ENCODE measurements at places on chromosomes 16 and 17.
A peak's percentile ranks its signal among the peaks of the same experiment; 100 is the strongest.

- no peak for DNase-seq
Observed at GRCh38 chr17:58756246-58757161, 850 bp downstream of the PPM1E start.

DNA sequence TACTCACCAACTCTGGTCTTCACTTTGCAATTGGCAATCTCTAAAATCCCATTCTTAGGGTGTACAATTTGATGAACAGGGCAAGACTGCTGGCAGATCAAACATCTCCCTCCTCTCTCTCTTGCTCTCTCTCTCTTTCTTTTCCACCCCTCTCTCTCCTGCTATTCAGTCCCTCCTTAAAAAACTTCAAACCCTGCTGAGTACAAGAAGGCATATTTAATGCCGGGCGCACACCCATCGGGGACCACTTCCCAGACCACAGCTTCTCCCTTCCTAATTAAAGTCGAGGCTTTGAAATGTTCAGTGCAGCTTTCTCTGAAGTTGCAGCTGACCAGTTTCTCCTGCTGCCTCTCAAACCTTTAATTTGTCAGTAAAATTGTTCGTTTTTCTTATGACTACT lies 185.4 kb upstream of the CDH11 start:
- no peak for DNase-seq

DNA sequence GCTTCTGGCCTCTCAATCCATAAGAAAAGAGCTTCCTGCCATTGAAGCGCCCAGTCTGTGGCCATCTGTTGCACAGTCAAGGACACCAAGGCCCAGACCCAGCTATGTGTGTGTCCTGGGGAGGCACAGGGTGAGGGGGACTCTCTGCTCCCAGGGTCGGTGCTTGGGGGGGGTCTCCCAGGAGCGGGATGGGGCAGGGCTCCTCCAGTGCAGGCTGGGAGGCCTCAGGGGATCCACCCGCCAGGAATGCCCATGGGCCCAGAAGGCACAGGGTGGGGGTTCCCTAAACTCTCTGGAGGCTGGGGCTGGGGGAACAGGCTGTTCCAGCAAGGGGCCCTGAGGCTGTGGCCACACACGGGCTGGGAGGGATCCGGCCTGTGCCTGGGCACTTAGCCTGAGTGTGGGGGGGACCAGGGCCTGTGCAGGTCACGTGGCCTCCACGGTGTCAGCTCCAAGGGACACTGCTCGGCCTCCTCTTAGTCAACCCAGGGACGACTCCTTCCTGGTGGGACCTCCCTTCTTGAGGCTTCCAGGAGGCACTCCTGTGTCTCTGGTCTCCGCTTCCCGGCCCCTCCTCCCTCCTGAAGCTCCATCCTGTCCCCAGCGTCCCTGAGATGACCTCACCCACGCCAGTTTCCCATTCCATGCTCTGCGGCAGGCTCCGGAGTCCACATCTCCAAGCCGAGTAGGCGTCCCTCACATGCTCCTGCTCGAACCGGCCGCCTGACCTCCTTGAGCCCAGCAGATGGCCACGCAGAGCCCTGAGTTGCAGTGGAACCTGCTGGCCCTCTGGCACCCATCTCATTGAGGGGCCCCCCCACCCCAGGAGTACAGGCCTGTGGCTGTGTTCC lies 23.1 kb upstream of the BAHCC1 start:
- DNase-seq, result no peak

GRCh38 chr17:7132511-7133094 lies 18.0 kb upstream of the ASGR2 start:
- DNase-seq, result peak; percentile 85

GRCh38 chr16:79012671-79013434 lies 587.7 kb downstream of the MAF start:
- no peak for DNase-seq

DNA sequence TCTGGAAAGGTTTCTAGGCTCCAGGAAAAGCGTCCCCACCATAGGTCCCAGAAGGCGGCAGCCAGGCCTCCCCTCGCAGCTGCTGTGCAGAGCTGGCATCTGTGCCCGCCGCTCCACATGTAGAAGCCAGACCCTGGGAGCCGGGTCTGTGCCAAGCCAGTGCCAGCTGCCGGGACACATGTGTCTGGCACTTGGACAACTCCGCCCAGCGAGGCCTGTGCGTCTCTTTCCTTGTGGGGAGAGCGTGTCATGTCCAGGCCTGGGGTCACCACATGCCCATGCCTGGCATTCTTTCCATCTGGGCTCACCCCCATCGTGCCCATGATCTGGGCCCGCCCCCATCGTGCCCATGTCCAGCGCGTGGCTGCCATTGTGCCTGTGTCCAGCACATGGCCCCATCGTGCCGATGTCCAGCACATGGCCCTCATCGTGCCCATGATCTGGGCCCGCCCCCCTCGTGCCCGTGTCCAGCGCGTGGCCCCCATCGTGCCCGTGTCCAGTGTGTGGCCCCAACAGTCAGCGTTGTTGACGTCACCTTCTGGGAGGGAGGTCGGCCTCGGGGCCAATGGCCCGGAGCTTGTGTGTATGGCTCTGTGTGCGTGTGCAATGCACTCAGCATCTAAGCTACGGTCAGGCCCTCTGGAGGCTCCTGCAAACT lies 13.3 kb upstream of the ACSF3 start:
- no peak for DNase-seq

DNA sequence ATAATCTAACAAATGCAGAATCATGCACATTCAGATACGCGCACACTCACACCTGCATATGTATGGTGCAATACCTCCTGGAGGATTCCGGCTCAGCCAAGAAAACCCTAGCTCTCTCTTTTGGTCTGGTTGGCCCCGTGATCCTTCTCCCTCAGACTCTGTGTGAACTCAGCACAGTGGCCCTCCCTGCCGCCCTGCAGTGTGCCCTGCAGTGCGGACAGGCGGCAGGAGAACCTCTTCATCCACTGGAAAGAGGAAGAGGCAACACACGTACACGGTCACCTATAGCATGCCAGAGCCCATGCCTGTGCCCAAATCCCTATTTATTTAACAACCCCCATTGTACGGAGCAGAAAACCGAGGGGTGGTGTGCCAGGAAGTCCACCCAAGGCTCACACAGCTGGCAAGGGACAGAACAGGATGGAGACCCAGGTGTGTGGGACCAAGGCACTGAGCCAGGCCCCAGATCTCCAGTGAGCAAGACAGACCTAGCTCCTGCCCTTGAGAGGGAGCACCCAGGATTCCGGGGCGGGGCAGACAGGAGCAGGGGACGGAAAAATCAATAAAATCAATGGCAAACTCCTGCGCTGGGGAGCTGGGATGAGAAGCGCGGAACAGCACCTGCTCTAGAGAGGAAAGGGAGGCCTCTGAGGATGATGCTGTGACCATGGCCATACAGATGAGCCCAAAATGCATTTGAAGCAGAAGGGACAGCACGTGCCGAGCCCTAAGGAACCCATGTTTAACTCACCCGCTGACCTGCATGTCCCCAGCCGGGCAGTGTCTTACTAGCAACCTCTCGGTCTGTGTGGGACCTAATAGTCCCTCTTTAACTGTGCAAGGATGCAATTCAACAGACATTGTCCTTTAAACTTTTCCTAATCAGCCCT lies 54.7 kb upstream of the CIBAR2 start:
- DNase-seq, result no peak

GRCh38 chr17:38750312-38751121 lies 2.0 kb upstream of the PSMB3 start:
- DNase-seq, result no peak

DNA sequence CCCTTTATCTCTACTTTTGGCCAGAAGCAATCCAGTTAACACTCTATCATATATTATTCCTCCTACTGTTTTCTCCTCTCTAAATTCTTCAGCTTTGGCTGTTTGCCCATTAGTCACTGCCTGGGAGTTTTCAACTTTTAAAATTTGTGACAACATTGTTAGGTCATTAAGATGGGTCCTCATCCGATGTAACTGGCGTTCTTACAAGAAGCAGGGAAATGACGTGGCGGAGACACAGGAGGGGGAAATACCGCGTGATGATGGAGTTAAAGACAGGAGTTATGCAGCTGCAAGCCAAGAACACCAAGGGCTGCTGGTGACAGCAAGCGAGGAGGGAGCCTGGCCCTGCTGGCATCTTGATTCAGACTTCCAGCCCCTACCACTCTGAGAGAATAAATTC lies 34.8 kb upstream of the CPHXL start:
- no peak for DNase-seq

DNA sequence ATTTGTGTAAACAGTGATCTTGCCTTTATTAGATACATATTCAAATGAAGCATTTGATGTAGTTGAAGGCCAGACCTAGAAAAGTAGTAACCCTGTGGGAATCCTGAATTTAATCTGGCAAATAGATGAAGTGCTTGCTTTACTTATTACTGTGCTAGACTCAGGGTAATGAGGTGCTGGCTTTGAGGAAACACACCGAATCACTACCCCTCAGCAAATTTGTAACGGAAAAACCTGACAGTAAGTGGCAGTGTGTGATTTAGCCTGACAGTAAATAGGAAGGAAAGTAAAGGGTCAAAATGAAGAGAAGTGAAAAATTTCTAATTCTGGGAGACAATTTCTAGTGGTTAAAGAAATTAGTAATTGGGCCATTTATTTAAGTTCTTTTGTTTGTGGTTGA lies 90.2 kb downstream of the MAP2K4 start:
- DNase-seq, result no peak

- no peak for DNase-seq
Observed at GRCh38 chr17:63434951-63435571, 11.0 kb downstream of the CYB561 start.

GRCh38 chr17:36942631-36943125 lies 5.4 kb downstream of the LHX1 start:
- no peak for DNase-seq

DNA sequence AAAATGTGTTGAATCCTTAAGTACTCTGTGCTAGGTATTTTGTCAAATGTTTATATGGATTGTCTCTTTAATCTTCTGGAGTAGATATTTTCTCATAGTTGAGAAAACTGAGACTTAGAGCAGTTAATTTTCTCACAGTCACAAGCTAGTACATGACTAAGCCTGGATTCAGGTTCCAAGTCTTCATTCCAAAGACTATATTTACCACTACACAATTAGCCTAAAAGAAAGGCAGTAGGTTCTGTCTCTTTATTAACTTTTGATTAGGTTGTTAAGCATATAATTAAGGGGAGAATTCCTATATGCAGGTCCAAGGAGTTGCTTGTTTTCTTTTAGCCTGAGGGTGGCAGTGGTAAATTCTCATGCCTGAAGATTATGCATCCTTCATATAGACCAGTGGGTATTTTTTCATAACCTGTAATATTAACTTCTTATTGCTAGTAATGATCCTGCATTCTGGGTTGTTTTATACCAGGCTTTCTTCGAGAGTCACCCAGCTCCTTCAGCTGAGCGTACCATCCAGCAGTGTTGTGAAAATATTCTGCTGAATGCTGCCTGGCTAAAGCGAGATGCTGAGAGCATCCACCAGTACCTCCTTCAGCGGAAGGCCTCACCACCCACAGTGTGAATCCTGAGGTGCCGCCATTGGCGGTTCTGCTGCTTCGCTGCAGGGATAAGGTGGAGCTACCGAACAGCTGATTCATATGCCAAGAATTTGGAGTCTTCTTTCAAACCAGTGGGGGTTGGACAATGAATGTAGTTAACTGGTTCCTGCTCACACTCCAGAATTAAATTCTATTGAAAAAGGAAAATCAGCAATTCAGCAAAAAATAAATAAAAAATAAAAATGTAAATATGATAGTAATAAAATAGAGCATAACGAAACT lies 28.2 kb upstream of the KPNB1 start:
- peak; percentile 45 for DNase-seq

- no peak for DNase-seq
Observed at GRCh38 chr17:696369-696768, 18.3 kb downstream of the VPS53 start.

DNA sequence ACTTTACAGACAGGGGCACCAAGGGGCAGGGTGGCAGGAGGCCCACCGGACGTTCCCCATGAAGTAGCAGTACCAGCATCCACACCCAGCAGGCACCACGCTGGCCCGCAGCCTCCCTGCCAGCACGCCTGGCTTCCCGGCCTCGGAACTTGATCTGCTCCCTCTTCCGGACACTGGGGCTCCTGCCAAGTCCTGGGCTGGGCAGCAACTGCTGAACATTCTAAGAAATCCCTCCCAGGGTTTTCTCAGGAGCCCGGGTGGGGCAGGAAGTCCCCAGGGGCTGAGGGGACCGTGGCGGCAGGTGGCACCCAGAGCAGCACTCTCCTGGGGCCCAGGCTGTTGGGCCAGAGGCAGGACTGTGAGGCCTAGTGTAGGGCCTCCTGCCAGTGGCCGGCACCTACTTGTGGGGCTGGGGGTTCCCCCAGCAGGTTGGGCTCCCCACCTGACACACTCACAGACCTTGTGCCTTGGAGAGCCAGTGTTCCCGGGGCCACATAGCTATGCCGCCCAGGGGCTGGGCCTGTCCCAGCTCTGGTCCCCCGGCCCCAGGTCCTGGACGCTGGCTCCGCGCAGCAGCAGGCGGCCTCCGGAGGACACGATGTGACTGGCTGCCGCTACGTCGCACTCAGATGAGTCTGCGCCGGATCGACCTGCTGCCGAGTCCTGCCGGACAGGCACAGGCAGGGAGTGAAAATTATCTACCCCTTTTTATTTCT lies 86.2 kb upstream of the CBX4 start:
- no peak for DNase-seq

- no peak for DNase-seq
Observed at GRCh38 chr17:38568274-38568673, 37.5 kb downstream of the SRCIN1 start.
